ENCODE measurements at places on chromosomes 3 and 15.

DNA sequence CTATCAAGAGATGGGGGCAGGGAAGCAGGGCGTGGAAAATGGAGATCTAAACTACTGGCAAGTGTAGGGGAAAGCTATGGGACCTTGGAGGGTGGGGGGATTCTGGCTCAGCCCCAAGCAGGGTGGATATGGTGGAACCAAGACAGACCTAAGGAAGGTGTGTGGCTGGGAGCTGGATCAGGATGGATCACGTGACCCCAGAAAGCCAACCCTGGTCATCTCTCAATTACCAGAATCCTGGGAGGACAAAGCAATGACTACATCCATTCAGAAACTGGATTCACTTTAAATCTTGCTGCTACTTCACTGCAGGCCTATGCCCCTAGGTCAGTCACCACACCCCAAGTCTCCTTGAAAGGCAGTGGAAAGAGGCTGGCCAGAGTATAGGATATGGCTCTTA, 68.4 kb downstream of the WHAMM start:
- DNase-seq, result no peak

GRCh38 chr3:157452097-157452496, 15.4 kb downstream of the PTX3 start:
- DNase-seq, result no peak

DNA sequence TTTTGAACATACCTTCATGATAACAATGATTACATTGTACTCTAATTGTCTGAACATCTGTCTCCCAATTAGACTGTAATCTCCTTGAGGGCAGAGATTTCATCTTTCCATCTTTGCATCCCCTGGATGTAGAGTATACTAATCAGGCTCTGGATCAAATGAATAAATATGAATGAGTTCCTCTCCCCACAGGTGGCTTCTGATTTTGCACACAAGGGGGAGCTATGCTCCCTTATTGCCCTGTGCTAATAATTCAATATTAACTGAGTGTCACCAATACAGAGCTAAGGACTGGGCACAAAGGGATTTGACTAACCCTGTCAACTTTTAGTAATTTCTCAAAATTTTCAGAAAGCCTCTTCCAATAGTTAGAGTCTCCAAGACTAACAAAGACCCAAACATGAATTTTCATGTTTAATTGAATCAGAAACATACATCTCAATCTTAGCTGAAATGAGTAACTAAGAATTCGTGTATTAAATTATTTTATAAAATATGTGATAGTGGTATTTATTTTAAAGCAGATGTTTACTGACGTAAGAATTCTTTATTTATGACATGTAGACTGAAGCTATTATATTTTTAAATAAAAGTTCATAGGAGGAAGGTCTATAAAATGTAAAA, 3.0 kb downstream of the DUOXA1 start:
- DNase-seq, result peak; percentile 37

DNA sequence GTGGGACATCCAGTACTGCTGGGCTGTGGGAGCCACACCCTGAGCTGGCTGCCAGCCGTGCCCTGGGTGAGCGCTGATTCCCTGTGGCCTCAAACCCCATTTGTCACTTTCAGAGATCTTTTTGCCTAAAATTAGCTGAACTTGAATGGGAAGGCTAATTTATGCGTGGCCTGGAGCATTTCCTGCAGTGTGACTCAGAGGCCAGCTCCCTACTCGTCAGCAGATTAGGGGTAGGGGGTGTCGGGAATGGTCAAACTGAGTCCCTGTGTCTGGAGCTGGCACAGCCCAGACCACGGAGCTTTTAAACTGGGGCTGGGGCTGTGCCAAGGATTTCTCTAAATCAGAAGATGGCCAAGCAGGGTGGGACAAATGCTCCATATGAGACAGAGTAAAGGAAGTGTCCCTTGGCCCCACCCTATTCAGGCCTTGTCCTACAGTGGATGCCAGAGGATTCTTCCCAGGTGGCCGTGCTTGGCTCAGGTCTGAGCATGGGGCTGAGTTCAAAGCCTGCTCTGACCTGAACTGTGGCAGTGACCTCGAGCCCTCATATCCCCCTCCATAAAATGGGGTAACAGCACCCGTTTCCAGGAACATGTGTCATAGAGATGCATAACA, 59.7 kb downstream of the ATP2B2 start:
- DNase-seq, result no peak

GRCh38 chr3:78867409-78868372, 900.1 kb downstream of the ROBO1 start:
- DNase-seq, result no peak

- no peak for DNase-seq
Measured at GRCh38 chr3:184029443-184029842, 2.1 kb upstream of the HTR3D start.

DNA sequence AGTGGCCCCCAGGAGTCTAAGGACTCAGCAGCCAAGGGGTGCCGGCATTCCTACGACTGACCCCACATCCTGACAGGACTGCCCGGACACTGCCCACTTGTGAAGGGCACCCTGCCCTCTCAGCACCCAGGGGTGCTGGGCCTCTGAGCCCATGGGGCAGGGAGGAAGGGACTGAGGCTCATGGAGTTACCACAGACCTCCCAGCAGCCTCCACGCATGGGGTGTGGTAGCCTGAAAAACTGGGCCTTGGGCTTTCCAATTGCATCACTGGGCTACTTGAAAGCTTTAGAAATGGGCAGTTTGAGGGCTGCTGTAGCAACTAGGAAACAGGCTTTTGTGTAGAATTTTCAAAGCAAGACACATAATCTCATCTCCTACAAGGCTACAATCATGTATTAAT, 13.2 kb downstream of the TKT start:
- no peak for DNase-seq

GRCh38 chr3:139578783-139579182, 39.2 kb upstream of the RBP1 start:
- no peak for DNase-seq

DNA sequence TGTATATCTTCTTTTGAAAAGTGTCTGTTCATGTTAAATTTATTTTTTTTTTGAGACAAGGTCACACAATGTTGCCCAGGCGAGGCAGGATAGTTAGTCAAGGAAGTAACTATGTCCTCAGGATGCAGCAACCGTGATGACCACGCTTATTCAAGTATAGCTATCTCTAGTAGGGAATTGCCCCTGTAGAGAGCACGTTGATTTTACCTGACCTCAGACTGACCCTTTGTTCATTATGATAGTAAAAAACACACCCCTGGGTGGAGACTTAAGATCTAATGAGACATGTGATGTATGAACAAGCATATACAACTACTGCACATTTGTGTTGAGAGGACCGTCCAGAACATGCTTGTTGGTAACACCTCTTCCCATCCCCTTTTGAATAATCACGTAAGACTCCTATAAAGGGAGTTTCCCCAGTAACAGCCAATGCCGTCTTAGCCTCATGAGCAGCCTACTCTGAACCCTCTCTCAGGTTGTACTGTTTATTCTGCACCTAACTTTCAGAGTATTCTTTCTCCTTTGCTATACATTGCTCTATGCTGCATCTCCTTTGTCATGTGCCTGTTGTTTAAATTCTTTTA, 32.9 kb downstream of the ZNF621 start:
- DNase-seq, result no peak

- DNase-seq, result no peak
Measured at GRCh38 chr3:99878005-99878404, 60.3 kb downstream of the CMSS1 start.

DNA sequence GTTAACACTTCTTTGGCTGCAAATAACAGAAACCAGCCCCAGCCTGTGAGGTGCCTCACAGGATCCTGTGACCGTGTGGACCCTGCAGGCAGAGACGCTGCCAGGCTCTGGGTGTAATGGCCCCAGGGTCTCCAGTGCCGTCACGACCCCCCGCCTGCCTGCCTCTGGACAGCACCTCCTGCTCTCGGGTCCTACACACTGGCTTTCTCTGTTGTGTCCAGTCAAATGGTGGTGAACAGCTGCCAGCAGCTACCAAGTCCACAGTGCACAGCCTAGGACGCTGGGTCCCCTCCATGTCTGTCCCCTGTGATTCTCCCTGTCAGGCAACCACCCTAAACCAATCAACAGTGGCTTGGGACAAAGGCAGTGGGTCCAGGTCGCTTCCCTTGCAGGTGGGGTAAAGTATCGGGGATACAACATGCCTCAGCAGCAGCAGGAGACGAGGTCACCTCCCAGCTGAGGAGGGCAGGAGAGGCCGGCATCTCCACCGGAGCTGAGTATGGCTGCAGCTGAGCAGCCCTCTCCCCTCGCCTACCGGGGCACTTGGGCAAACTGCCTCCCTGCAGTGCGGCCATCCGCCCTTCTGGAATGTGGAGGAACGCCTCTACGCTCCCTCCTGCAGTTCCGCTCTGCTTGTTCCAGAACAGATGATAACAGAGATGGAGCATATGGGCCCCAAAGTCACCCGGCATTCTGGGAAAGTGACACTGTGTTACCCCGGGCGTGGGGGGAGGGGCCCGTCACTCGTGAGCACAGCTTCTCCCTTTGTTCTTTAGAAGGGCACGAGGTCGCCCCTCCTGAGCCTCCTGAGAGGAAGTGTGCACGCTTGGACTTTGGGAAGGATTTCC, 21.1 kb upstream of the SKOR1 start:
- DNase-seq, result no peak

DNA sequence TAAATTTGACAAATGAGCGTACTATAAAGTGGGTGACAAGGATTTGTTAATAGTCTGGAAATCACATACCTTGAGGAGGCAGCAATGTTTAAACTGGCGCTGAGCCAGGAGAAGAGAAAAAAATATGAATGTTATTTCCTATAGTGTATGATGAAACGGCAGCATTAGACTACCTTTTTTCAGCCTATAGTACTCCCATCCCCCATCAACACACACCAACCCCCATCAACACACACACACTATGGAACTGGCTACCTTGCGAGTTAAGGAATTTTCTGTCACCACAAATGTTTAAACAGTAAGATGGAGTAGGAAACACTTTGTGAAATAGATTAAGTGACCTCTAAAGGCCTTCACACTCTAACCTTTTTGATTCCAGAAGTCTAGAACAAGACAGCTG, 46.8 kb upstream of the ZCWPW2 start:
- no peak for DNase-seq

DNA sequence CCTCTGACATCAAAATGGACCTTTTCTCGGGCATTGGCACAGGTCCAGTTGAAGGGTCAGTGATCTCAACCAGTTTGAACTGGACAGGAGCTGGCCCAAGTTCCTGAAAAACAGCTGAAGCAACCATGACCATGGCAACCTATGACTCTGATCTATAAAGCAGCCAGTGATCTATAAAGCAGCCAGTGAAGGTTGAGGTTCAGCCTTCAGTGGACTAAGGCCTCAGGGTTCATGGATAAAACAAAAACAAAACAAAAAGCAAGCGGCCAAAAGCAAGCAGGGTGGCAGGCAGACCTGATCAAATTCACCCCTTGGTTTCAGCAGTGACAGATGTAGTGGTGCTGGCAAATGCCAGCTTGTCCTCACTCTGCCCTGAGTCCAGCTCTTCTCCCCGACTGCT, 10.0 kb upstream of the CHRNB4 start:
- no peak for DNase-seq

- DNase-seq, result no peak
Measured at GRCh38 chr3:127541320-127541719, 49.2 kb downstream of the TPRA1 start.

DNA sequence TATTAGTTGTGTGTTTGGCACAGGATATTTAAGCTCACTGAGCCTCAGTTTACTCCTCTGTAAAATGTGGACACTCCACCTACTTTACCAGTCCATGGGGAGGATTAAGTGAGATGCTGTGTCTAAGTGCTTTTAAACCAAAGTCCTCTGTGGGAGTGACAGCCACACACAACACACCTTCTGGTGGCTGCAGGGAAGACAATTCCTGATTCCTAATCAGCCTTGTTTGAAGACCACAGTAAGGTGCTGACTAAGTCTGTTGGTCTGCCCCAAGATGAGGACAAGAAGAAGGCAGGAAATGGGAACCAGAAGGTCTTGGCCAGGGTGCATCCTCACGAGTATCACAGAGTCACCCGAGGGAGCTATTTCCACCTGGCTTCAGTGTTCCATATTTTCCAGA, 52.3 kb downstream of the EPHB1 start:
- no peak for DNase-seq

- peak; percentile 1 for DNase-seq
Measured at GRCh38 chr3:58824285-58824684, 157.7 kb upstream of the FAM3D start.

DNA sequence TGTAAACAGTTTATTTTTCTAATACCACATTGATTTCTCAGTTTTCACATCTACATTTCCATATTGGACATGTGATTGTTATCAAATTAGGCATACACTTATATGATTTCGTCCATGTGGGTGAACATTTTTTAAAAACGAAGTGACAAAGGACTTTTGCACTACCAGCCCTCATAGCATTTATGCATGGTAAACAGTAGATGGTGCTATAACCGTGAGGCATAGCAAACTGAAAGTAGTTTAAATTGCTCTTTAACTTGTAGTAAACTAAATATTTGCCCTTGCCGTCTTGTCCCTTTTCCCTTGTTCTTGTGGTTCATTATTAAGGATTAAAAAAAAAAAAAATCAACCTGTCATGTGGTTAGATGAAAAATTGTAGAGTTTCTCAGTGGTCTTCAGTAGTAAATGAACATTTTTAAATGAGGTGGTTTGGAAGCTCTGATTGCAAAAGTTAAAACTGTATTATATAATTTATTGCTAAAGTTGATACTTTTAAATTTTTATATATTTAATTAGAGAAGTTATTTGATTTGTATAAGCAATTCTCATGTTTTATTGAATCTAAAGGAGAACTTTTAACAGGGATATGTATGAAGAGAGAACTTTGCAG, 24.0 kb downstream of the STX19 start:
- DNase-seq, result no peak

DNA sequence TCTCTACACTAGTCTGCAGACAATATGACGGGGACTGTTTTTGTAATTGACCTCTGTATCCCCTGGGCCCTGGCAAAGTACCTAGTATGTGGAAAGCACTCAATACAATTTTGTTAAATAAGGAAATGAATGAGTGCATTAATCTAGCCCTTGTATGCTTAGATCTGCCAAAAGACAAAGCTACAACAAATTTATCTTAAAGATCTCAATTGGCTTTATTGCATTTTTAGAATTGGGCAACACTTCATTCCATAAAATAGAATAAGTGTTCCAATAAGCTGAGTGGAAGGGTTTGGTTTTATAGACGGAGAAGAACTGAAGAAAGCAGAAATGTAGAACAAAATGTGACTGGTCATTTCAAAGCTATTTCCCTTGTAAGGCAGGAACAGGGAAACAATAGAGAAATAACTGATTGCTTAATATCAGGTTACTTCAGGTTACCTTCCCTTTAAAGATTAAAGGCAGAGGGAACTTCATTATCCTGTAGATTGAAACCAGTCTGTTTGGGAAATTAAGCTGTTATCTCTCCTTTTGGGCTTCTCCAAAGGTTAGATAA, 108.3 kb upstream of the MME start:
- no peak for DNase-seq

DNA sequence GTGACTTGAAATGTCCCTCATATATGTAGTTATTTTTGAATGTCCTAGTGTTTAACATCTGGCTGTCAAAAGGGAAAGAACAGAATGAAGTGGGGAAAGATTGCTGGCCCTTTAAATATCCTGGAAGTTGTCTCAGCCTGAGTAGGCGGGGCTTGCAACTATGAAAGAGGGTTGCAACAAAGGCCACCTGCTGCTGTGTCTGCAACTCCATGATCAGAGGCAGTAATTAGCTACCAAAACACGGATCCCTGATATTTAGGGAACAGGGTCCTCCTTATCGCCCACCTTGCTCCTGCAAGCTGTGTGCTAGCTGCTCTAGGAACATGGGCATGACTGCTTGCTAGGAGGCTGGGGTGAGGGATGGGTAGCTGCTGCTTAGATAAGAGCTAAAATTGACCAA, 100.2 kb upstream of the CFAP20DC start:
- no peak for DNase-seq
